A673 (cell line): ENCODE measurements at places on chromosomes 5 and 9. TPM values are rescaled to one million over a fixed set of nuclear protein-coding genes. Genes with fewer than 3 reads are reported as not detected.

BTNL3 gene
- total RNA-seq: not detected in 2 replicates

TAF11L10 gene
- 1.4 and 1.7 TPM in 2 replicates for total RNA-seq

POU5F2 gene
- 0.73 and 0.87 TPM in 2 replicates for total RNA-seq

FAM193B gene
- 43.8 and 53.5 TPM in 2 replicates for total RNA-seq

IRX2 gene
- not detected in 2 replicates for total RNA-seq

SHOC1 gene
- not detected in 2 replicates for total RNA-seq

IL4 gene
- not detected in 2 replicates for total RNA-seq

SELENOP gene
- total RNA-seq: 1.9 and 3.1 TPM in 2 replicates

FOXD1 gene
- 4.4 and 4.5 TPM in 2 replicates for total RNA-seq

GFPT2 gene
- 0.82 and 1.2 TPM in 2 replicates for total RNA-seq

ORM2 gene
- total RNA-seq: not detected in 2 replicates

GRCh38 chr5:58595952-58596351, 13.1 kb downstream of the RAB3C start:
- H3K4me1 ChIP-seq: no peaks in the 10 kb centered on the region
- no peak for DNase-seq
- no peaks in the 10 kb centered on the region for H3K36me3 ChIP-seq

GRCh38 chr5:124523897-124524296, 222.5 kb downstream of the ZNF608 start:
- no peaks in the 10 kb centered on the region for H3K27me3 ChIP-seq
- no peak overlapping the region for H3K27ac ChIP-seq
- no peak for DNase-seq
- H3K4me1 ChIP-seq: no peaks in the 10 kb centered on the region

- no peak for DNase-seq
- H3K4me1 ChIP-seq: peaks cover 11% of the 10 kb centered on the region
- no peaks in the 10 kb centered on the region for H3K36me3 ChIP-seq
These were observed 15.3 kb downstream of the MYMK start for GRCh38 chr9:133509179-133510083.

DNA sequence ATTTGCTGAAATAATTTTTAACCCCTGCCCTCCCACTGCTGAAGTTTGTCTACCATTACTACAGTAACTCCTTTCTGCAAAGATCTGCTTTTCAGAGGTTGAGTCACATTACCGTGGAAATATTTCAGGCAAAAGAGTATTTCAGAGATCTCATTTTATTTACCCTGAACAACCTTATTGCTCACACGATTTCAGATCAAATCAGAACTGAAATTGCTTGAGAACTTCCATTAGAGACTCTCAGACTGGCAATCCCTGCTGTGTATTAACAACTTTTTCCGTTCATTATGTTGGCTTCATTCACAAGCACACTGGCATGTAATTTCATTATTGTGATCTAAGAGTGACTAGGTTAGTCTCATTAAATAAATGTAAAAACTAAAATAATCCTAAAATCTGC, 16.1 kb downstream of the NR6A1 start:
- H3K27me3 ChIP-seq: no peaks in the 10 kb centered on the region
- peak; percentile 70 for DNase-seq
- no peak overlapping the region for H3K4me3 ChIP-seq
- no peak overlapping the region for H3K27ac ChIP-seq

DNA sequence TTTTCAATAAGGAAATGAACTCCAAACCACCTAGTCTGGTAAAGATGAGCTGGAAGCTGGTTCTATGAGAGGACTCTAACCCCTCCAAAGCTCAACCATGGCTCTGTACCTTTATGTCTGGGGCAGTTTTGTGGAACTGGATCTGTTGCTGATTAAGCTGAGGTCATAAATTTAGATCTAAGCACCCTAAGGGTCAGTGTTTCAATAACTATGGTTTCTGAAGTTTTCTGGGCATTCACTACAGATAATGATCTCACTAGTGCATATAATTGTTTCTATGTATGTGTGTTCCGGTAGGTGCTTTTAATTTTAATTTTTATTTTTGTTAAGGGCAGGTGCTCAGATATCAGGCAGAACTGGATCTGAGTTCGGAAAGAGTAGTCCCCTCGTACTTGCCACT, 258.7 kb upstream of the PANK3 start:
- H3K27me3 ChIP-seq: peaks cover 92% of the 10 kb centered on the region
- H3K36me3 ChIP-seq: no peaks in the 10 kb centered on the region

DNA sequence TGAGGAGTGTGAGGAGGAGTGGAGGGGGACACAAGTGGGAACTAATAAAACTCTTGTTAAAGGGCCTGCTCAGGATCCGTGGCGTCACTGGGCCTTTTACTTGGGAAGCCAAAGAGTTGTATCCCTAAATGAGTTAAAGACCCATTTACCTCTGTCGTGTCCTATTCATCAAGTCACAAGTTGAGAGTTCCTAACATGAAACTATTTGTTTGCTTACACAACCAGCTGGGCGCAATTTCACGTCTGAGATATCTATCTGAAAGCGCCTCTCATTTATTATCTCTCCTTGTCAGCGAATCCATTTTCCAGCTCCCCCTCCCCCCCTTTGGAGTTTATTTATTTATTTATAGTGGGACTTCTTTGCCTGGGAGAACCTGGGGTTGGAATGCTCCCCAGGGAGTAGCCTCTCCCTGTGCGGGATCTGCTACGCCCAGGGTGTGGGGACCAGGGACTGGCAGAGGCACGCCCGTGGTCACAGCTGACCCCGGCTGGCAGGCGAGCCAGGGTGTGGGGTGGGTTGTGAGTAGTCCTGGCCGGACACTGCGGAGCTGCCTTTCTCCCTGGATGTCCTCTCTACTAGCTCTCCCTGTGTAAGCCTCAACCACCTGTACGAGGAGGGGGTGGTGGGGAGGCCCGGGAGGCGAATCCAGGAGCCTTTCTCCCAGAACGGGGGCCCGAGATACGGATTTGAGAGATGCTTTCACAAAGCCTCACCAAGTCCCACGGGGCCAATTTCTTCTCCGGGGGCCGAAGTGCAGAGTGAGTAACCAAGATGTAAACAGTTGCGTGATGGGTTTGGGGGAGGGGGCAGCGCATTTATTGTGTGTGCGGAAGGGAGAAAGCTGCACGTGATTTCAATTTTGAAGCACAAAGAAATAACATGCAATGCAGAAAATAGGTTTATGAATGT, 15.3 kb downstream of the NR2F1 start:
- peaks cover 5% of the 10 kb centered on the region for H3K27me3 ChIP-seq
- no peaks in the 10 kb centered on the region for H3K4me1 ChIP-seq

GRCh38 chr5:32130865-32131264, 43.3 kb downstream of the GOLPH3 start:
- H3K4me1 ChIP-seq: peaks cover 23% of the 10 kb centered on the region
- H3K36me3 ChIP-seq: peaks cover 21% of the 10 kb centered on the region
- no peak overlapping the region for H3K27ac ChIP-seq
- H3K27me3 ChIP-seq: no peaks in the 10 kb centered on the region
- no peak overlapping the region for H3K4me3 ChIP-seq
- peak; percentile 55 for DNase-seq

DNA sequence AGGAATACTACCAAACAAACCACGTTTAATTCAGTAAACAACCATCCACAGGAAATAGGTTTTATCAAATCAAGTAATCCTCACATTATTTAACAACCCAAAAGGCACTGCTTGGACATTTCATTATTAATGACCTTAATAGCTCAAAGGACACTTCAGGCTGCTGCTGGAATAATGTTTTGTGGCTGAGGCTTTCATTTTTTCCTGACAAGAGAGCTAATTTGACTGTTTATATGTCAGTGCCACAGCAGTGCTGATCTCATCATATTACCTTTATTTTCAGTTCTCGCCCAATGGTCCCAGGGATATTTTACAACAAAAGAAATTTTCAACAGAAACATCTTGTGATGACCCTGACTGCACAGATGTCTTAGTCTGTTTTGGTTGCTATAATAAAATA, 589.8 kb upstream of the GRAMD2B start:
- no peak for DNase-seq
- no peaks in the 10 kb centered on the region for H3K4me1 ChIP-seq
- H3K36me3 ChIP-seq: no peaks in the 10 kb centered on the region
- no peaks in the 10 kb centered on the region for H3K27me3 ChIP-seq
- H3K27ac ChIP-seq: no peak overlapping the region

DNA sequence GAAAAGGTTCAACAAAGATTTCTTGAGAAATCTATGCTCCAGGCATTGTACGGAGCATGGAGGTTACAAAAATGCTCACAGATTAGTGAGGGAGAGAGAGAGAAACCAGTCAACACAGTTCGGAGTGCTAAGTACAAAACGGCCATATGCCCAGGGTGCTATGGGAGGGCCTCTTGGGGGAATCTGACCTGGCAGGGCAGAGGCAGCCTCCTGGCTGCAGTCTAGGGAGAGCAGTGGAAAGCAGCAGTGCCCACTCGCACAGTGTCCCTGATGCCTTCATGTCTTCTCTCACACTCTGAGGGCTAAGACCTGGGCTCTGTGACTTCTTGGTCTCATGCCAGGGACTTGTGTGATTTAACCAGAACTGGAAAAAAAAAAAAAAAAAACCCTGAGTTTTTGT, 29.8 kb upstream of the SMC5 start:
- no peaks in the 10 kb centered on the region for H3K4me1 ChIP-seq
- no peak for DNase-seq
- H3K27ac ChIP-seq: no peak overlapping the region
- H3K27me3 ChIP-seq: no peaks in the 10 kb centered on the region
- H3K36me3 ChIP-seq: no peaks in the 10 kb centered on the region

- DNase-seq: no peak
- H3K36me3 ChIP-seq: no peaks in the 10 kb centered on the region
- no peak overlapping the region for H3K4me3 ChIP-seq
- peaks cover 14% of the 10 kb centered on the region for H3K27me3 ChIP-seq
These were observed 28.7 kb downstream of the PTTG1 start for GRCh38 chr5:160450164-160450932.

- H3K27ac ChIP-seq: no peak overlapping the region
- peak; percentile 60 for DNase-seq
- no peaks in the 10 kb centered on the region for H3K36me3 ChIP-seq
- H3K4me1 ChIP-seq: peaks cover 6% of the 10 kb centered on the region
- H3K4me3 ChIP-seq: no peak overlapping the region
- no peaks in the 10 kb centered on the region for H3K27me3 ChIP-seq
These were observed 41.3 kb upstream of the MIER3 start for GRCh38 chr5:56993241-56993640.

- no peak overlapping the region for H3K27ac ChIP-seq
- no peak for DNase-seq
- H3K4me3 ChIP-seq: no peak overlapping the region
- H3K27me3 ChIP-seq: no peaks in the 10 kb centered on the region
- no peaks in the 10 kb centered on the region for H3K36me3 ChIP-seq
These were observed 9.7 kb upstream of the F2RL1 start for GRCh38 chr5:76809141-76809540.
